Frontal cortex (tissue), 4 donors: ENCODE measurements at places on chromosomes 2 and 18. TPM values are rescaled to one million over a fixed set of nuclear protein-coding genes. Genes with fewer than 3 reads are reported as not detected.

PKDCC gene
- 19.6 TPM for total RNA-seq

UGGT1 gene
- total RNA-seq = 51.8 TPM

SAG gene
- total RNA-seq = 0.82 TPM

MAP2 gene
- total RNA-seq = 678 TPM

RNU2-63P gene
- total RNA-seq = not detected

KLHL41 gene
- 4.1 TPM for total RNA-seq

TCF7L1 gene
- 0.41 TPM for total RNA-seq

HRH4 gene
- total RNA-seq = not detected

ALPI gene
- not detected for total RNA-seq

ERICH2 gene
- total RNA-seq = not detected
